Panc1 (cell line): ENCODE measurements at places on chromosomes 5 and 9. TPM values are rescaled to one million over a fixed set of nuclear protein-coding genes. Genes with fewer than 3 reads are reported as not detected.

GRCh38 chr9:121871431-121872025, 220.1 kb downstream of the DAB2IP start:
- no peak overlapping the region for H3K27ac ChIP-seq
- H3K27me3 ChIP-seq = no peaks in the 10 kb centered on the region
- H3K4me3 ChIP-seq = no peak overlapping the region
- no peaks in the 10 kb centered on the region for H3K36me3 ChIP-seq
- no peaks in the 10 kb centered on the region for H3K4me1 ChIP-seq
- no peak for DNase-seq

- no peaks in the 10 kb centered on the region for H3K27me3 ChIP-seq
- no peaks in the 10 kb centered on the region for H3K36me3 ChIP-seq
- no peaks in the 10 kb centered on the region for H3K4me1 ChIP-seq
- no peak overlapping the region for H3K4me3 ChIP-seq
- no peak for DNase-seq
- no peak overlapping the region for H3K27ac ChIP-seq
Measured at GRCh38 chr9:27408482-27408881, 111.5 kb upstream of the EQTN start.

- no peak for DNase-seq
- no peaks in the 10 kb centered on the region; the same call in 1 of the 2 replicates for H3K4me1 ChIP-seq
- no peak overlapping the region for H3K4me3 ChIP-seq
- H3K36me3 ChIP-seq = no peaks in the 10 kb centered on the region
Measured at GRCh38 chr5:178074266-178074952, 38.9 kb upstream of the N4BP3 start.

- no peaks in the 10 kb centered on the region; the same call in 1 of the 2 replicates for H3K4me1 ChIP-seq
- no peaks in the 10 kb centered on the region for H3K27me3 ChIP-seq
- H3K4me3 ChIP-seq = no peak within 1 kb of the TSS
- H3K36me3 ChIP-seq = no peaks in the 10 kb centered on the region
- no peak for DNase-seq
Measured at GRCh38 chr5:140785905-140786686, at the start of gene PCDHA1. TSS of gene PCDHA1 (plus strand) at chr5:140786140.

DNA sequence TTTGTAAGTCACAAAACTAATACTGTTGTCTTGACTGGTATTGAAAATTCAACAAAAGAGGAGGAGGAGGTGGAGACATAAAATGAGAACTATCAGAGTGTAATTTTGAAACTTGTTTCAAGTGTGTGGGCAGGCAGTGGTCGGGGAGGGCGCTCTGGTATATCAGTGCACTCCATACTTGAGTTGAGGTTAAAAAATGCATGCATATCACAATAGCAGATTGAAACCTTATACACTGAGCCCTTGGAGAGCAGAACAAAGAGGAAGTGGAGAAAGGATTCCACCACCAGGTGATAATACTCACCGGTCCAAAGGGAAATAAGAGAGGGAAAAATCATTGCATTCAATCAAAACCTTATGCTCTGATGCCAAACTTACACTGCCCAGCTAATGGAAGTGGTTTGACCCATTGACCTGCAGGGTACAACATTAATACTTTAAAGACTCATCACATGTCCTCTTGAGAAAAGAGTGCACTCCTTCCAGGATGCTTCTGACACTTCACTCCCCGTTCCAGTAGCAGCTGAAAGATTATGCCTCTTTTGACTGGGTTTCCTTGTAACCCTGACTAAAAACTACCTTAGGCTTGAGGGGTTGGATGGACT, 79.5 kb upstream of the FAM169A start:
- H3K4me3 ChIP-seq = no peak overlapping the region
- no peak overlapping the region for H3K27ac ChIP-seq
- no peaks in the 10 kb centered on the region for H3K4me1 ChIP-seq
- peaks cover 20% of the 10 kb centered on the region for H3K27me3 ChIP-seq
- no peaks in the 10 kb centered on the region for H3K36me3 ChIP-seq

DNA sequence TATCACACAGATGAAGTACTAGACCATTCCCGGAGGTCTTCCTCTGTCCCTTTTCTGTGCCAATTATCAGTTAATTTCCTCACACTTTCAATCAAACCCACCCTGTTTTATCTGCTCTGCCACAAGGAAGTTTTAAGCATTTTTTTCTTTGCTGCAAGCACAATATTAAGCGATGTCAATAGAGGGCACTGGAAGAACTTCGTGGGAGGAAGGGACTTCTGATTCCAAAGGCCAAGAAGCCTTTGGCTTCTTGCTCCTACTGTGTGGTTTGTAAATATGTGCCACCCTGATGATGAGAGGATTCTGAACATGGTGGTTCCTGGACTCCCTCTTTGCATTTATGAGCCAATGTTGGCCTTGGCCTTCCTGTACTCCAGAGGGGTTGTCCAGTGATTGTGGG, 1712.5 kb upstream of the C9orf72 start:
- no peak overlapping the region for H3K4me3 ChIP-seq
- no peak overlapping the region for H3K27ac ChIP-seq
- DNase-seq = no peak
- H3K27me3 ChIP-seq = no peaks in the 10 kb centered on the region
- no peaks in the 10 kb centered on the region for H3K4me1 ChIP-seq
- H3K36me3 ChIP-seq = no peaks in the 10 kb centered on the region

DNA sequence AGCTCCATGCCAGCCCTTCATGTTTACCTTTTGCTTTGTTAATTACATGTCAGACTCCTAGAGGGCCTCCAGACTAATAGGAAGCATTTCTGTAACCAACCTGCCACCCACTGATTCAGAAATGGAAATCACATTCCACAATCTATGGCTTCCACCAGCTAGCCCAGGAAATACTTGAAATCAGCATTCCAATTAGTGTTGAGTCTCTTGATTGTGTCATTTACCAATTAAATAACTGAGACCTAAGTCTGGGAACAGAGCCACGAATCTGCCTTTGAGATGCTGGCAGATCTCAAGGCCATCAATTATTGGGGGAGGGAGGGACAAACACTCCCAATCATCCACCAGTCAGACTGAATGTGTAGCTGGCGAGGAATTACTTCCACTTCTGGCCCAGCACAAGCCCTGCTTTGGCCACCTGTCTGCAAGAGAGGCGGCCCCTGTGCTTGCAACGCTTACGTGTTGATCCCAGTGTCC, 27.4 kb upstream of the SAP30L start:
- H3K4me1 ChIP-seq = no peaks in the 10 kb centered on the region
- no peak overlapping the region for H3K4me3 ChIP-seq
- no peaks in the 10 kb centered on the region for H3K27me3 ChIP-seq
- no peak overlapping the region for H3K27ac ChIP-seq
- DNase-seq = no peak

- H3K27ac ChIP-seq = no peak overlapping the region
- no peaks in the 10 kb centered on the region for H3K27me3 ChIP-seq
- no peak for DNase-seq
- no peaks in the 10 kb centered on the region for H3K4me1 ChIP-seq
- H3K36me3 ChIP-seq = no peaks in the 10 kb centered on the region
- no peak overlapping the region for H3K4me3 ChIP-seq
Measured at GRCh38 chr5:55037890-55038289, 13.8 kb downstream of the GZMK start.

DNA sequence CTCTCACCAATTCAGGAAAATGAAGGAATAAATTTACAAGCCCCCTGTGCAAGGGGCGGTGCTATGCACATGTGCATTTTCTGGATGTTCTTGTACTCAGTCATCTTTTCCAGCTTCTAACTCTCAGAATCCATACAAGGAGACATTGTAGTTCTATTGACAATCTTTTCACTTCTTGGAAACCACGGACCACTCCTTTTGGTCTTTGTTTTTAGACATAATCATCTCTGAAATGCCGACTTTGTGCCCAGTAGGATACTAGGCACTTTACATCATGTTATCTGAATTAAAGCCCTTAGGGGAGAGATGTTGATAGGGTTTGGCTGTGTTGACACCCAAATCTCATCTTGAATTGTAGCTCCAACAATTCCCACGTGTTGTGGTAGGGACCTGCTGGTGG, 322.6 kb upstream of the WWC1 start:
- DNase-seq = no peak
- no peak overlapping the region for H3K4me3 ChIP-seq
- no peaks in the 10 kb centered on the region for H3K4me1 ChIP-seq
- H3K27ac ChIP-seq = no peak overlapping the region

GRCh38 chr5:106140101-106140500, 1530.6 kb downstream of the EFNA5 start:
- H3K27me3 ChIP-seq = no peaks in the 10 kb centered on the region
- H3K4me1 ChIP-seq = no peaks in the 10 kb centered on the region
- no peaks in the 10 kb centered on the region for H3K36me3 ChIP-seq
- DNase-seq = no peak
- no peak overlapping the region for H3K27ac ChIP-seq
- H3K4me3 ChIP-seq = no peak overlapping the region

Gene HTR4
- total RNA-seq = not detected

Gene TAF11L11
- not detected for total RNA-seq

Gene NR6A1
- 7.6 TPM for total RNA-seq

Gene TENT4A
- 29.6 TPM for total RNA-seq

Gene COL23A1
- total RNA-seq = 0.05 TPM
